Central memory CD4-positive, alpha-beta T cell (primary cell): ENCODE measurements at places on chromosomes 2 and 18.

DNA sequence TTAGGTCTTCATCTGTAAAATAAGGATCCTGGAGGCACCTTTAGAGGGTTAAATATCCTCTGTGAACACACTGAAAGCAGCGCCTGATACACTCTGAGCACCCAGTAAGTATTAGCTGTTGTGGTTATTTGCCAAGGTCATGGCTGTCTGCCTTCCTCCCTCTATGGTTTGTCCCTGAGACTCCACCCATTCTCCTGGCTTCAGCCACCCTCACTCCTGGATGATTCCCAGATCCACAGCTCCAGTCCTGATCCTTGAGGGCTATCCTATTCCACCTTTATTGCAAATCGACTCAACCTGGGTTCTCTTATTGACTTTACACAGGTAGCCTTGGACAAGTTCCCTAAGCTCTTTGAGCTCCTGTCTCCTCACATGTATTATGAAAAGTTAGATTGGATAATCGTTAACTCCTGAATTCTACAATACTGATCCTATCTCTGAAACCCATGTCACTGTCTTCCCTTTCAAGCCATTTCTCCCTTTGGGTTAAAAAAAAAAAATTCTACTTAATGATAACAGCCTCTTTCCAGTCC, 162.3 kb downstream of the LAMA3 start:
- DNase-seq: no peak

GRCh38 chr2:38264396-38265221, 112.5 kb downstream of the ATL2 start:
- DNase-seq: no peak

- no peak for DNase-seq
These were observed 69.2 kb downstream of the RIT2 start for GRCh38 chr18:43046322-43046721.

- peak; percentile 14 for DNase-seq
These were observed 2.1 kb downstream of the DNAH7 start for GRCh38 chr2:196066291-196067087.

DNA sequence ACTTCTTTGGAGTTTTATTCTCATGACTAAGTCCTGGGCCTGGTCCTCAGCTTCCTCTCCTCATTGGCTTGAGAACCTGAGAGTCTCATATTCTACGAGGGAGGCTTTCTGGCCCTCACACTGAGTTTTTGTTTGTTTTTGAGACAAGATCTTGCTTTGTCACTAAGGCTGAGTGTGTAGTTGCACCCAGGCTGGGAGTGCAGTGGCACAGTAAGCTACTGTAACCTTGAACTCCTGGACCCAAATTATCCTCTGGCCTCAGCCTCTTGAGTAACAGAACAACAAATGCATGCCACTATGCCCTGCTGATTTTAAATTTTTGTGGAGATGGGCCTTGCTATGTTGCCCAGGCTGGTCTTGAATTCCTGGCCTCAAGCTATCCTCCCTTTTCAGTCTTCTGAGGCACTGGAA, 22.6 kb downstream of the PRKRA start:
- DNase-seq: no peak

- no peak for DNase-seq
These were observed 22.2 kb downstream of the SPAG16 start for GRCh38 chr2:213306316-213306942.

DNA sequence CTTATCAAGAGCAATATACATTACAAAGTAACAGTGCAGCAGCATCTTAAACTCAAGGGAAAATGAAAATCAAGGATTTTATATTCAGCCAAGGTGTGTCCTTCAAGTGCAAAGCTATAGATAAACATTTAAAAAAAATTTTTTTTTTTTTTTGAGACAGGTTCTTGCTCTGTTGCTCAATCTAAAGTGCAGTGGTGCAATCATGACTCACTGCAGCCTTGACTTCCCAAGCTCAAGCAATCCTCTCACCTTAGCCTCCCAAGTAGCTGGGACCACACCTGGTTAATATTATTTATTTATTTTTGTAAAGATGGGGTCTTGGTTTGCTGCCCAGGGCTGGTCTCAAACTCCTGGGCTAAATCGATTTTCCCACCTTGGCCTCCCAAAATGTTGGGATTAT, 9.0 kb downstream of the CDKL4 start:
- no peak for DNase-seq

DNA sequence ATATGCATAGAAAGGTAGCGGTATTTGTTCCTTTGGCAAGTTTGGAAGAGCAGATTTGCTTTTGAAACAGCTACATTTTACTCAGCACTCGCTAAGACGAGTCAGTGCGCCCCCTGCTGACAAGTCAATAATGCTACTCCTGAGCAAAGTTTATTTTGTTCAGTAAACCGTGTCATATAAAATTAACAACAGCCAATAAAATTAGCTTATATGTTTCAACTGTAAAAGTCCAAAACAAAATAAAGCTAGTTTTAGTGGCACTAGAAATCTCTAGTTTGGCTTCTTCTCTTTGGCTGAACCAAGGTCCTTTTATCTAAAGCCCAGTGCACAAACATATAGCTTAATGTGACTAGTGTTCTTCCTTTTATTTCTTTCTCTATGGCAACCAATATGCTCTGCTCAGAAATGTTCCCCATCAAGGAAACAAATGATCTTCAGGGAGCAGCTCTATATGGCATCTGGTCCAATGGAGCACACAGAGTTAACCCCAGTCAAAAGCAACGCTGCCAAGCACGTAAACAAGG, 4.2 kb upstream of the POU3F3 start:
- no peak for DNase-seq

- no peak for DNase-seq
These were observed 646.9 kb upstream of the ZEB2 start for GRCh38 chr2:145166731-145167302.

- no peak for DNase-seq
These were observed 118.3 kb upstream of the KLHL14 start for GRCh38 chr18:32891130-32891529.
